ENCODE measurements at places on chromosomes 5 and 9. TPM values are rescaled to one million over a fixed set of nuclear protein-coding genes. Genes with fewer than 3 reads are reported as not detected.

The C9orf153 gene
- total RNA-seq: not detected

GRCh38 chr5:180604271-180604670 is 13.0 kb upstream of the SCGB3A1 start:
- H3K4me3 ChIP-seq: no peak overlapping the region
- no peak overlapping the region for H3K27ac ChIP-seq
- H3K4me1 ChIP-seq: peaks cover 7% of the 10 kb centered on the region
- no peaks in the 10 kb centered on the region for H3K36me3 ChIP-seq
- no peak for DNase-seq
- peaks cover 58% of the 10 kb centered on the region for H3K27me3 ChIP-seq

DNA sequence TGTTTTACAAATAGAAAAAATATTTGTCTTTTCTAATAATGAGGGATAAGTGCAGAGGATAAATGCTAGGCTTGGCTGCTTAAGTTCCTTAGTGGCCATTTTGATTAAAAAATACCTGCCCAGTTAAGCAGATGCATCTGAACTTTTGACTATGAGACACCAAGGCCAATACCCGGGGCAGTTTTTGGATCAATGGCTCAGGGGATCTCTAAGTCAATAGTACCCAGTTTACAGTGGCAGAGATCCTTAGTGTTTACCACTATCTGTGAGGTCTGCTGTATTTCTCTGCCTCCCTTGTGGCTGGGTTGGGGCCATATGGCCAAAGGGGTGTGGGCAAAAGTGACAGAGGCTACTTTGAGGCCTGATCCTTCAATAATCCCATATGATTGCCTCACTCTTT is 184.5 kb upstream of the MAST4 start:
- no peak overlapping the region for H3K27ac ChIP-seq
- no peak for DNase-seq
- peaks cover 89% of the 10 kb centered on the region for H3K27me3 ChIP-seq
- no peaks in the 10 kb centered on the region for H3K4me1 ChIP-seq

The ROR2 gene
- not detected for total RNA-seq

- H3K27me3 ChIP-seq: no peaks in the 10 kb centered on the region
- H3K36me3 ChIP-seq: peaks cover 8% of the 10 kb centered on the region
- no peak overlapping the region for H3K4me3 ChIP-seq
- H3K4me1 ChIP-seq: peaks cover 35% of the 10 kb centered on the region
Observed at GRCh38 chr5:157076558-157076957, 17.6 kb upstream of the HAVCR1 start.

DNA sequence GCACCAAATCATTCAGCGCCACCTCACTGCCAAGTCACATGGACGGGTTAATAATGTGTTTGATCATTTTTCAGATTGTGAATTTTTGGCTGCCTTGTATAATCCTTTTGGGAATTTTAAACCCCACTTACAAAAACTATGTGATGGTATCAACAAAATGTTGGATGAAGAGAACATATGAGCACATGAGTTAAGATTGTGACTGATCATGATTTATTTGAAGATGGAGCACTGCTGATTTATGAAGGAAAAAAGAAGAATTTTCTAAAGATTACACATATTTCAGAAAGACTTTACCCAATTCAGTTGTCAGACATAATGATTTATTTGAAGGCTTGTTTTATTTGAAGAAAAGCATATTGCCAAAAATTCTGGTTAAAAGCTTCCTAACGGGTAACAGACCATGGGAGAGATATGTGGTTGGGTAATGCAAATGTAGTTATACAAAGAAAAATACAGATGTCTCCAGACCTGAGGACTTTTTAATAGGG is 37.4 kb downstream of the TNFAIP8 start:
- no peak overlapping the region for H3K4me3 ChIP-seq
- no peak for DNase-seq
- H3K27ac ChIP-seq: no peak overlapping the region

The ZBTB43 gene
- 11.9 TPM for total RNA-seq

DNA sequence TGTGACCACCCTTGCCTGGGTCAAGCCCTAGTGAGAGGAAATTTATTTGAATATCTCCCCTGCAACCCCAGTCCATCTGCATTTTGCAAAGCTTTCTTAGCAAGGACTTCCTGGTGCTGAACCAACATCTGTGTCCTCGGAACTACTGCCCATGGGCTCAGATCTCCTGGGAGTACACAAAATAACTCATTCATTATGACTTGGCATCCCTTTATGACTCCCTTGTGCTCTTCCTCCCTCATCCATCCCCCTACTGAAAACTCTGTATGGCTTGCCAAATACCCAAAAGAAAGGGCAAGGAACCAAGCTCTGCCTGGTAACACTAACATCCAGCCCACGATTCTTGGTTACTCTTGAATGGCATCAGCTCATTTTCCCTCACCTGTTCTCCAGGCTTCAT is 368.5 kb downstream of the NTRK2 start:
- H3K4me3 ChIP-seq: no peak overlapping the region
- no peak for DNase-seq
- H3K27ac ChIP-seq: no peak overlapping the region
- H3K36me3 ChIP-seq: no peaks in the 10 kb centered on the region
- H3K27me3 ChIP-seq: no peaks in the 10 kb centered on the region
- no peaks in the 10 kb centered on the region for H3K4me1 ChIP-seq

GRCh38 chr9:88177371-88177770 is 39.1 kb upstream of the SPATA31C2 start:
- H3K36me3 ChIP-seq: no peaks in the 10 kb centered on the region
- DNase-seq: no peak
- H3K4me1 ChIP-seq: no peaks in the 10 kb centered on the region

- DNase-seq: no peak
- H3K27me3 ChIP-seq: no peaks in the 10 kb centered on the region
- H3K36me3 ChIP-seq: peaks cover 42% of the 10 kb centered on the region
- H3K27ac ChIP-seq: no peak overlapping the region
- no peaks in the 10 kb centered on the region for H3K4me1 ChIP-seq
Observed at GRCh38 chr9:127485995-127486394, 34.7 kb downstream of the LRSAM1 start.

GRCh38 chr5:173869316-173869715 is 18.8 kb upstream of the CPEB4 start:
- no peak for DNase-seq
- no peaks in the 10 kb centered on the region for H3K36me3 ChIP-seq
- no peaks in the 10 kb centered on the region for H3K27me3 ChIP-seq
- H3K27ac ChIP-seq: no peak overlapping the region
- H3K4me3 ChIP-seq: no peak overlapping the region

Data from Calu3 (cell line).